GM20000 (cell line): ENCODE measurements at places on chromosomes 13 and 19.

- DNase-seq: no peak
These were observed 855 bp downstream of the LYL1 start for GRCh38 chr19:13101590-13102415.

DNA sequence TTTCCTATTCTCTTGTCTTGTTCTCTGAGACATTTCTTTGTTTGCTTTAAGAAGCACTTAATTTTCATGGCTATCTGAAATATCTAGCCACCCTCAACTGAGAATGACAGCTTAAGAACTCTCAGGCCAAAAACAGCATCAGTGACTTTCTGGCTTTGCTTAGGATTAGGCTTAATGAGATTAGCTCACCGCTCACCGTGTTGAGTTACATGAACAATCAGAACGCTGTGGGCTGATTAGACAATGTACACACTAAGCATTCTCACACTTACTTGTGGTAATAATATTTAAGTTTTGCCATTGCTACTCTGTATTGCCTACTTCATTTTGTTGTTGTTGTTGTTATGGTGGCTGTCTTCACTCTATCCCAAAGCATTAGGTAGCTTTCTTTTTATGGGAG is 1283.6 kb downstream of the UQCRFS1 start:
- no peak for DNase-seq

DNA sequence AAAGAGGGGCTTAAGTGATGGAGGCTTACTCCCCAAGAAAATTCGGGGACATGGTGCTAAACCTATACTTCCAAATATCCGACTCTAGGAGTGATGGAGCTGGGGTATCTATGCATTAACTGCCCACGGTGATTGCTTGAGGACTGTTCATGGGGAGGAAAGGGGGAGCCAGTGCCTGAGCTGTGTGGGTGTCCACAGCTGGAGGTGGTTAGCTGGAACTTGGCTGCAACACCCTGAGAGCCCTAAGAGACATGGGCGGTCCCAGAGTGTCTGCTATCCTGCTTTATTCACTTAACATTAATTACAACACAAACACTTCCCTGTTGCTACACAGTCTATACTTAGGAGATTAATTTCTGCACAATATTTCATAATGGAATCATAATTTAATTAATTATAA is 28.1 kb upstream of the POMP start:
- DNase-seq: no peak

DNA sequence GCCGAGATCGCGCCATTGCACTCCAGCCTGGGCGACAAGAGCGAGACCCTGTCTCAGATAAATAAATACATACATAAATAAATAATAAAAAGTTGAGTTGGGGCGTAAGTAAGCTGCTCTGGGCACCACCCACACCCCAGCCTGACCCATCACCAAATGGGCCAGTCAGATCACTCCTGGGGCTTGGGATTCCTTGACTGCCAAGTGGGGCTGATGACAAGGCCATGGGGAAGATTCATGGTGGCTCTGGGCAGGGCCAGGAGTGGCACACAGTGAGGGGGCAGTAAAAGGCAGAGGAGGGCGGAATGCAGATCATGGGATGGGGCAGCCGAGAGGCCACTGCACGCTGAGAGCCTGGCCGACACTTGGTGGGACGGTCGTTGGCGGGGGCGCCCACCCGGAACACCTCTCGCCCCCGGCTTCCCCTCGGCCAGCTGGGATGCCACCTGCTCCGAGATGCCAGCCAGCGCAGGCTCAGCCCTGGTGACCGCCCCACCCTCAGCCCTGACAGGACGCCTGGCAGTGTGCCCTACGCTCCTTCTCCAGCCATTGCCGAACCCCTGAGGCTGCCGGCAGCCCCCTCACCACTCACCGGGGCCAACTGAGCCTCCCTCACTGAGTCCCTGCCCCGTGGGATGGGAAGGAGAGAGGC is 10.9 kb downstream of the ZNF653 start:
- DNase-seq: no peak

- no peak for DNase-seq
These were observed 17.1 kb downstream of the HNRNPM start for GRCh38 chr19:8461891-8462290.

GRCh38 chr19:17536955-17537354 is 18.5 kb upstream of the COLGALT1 start:
- DNase-seq: no peak

GRCh38 chr19:8017808-8018207 is 12.4 kb upstream of the ELAVL1 start:
- peak; percentile 74 for DNase-seq

GRCh38 chr19:45601524-45602374 is at the start of gene GPR4:
GPR4 (minus strand) TSS chr19:45602212; CDS start chr19:45591866, 10,346 bp downstream.
- peak; percentile 32 for DNase-seq

GRCh38 chr19:41442473-41443355 is at the start of gene ERICH4:
ERICH4 (plus strand) TSS chr19:41443156; CDS start chr19:41443170, 14 bp downstream.
- no peak for DNase-seq

- DNase-seq: no peak
These were observed 15.5 kb upstream of the CABP5 start for GRCh38 chr19:48059331-48059730.
